ENCODE measurements at places on chromosomes 6 and 20.

DNA sequence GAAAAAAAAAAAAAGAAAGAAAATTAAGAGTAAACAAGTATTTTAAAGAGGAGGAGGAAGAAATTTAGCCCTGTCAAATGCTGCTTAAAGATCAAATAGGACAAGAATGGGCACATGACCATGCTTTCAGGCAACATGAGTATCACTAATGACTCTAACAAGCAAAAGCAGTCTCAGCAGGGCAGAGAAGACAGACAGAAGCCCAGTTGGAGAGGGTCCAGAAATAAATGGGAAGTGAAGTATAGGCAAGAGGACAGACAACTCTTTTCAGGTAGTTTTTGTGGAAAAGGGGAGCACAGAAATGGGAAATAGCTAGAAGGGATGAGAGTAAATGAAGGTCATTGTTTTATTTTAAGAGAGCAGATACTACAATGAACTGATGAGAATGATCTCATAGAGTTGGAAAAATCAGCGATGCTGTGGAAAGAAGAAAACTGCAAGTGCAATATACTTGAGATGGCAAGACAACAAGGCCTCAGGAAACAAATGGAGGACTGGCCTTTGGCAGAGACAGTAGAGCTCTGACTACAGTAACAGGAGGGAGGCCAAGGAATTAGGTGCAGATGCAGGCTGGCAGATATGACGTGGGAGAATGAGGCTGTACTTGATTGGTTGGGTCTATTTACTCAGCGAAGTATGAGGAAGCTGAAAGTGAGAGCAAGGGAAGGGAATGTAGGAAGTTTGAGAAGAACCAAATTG is 40.3 kb downstream of the KIF6 start:
- DNase-seq = no peak

DNA sequence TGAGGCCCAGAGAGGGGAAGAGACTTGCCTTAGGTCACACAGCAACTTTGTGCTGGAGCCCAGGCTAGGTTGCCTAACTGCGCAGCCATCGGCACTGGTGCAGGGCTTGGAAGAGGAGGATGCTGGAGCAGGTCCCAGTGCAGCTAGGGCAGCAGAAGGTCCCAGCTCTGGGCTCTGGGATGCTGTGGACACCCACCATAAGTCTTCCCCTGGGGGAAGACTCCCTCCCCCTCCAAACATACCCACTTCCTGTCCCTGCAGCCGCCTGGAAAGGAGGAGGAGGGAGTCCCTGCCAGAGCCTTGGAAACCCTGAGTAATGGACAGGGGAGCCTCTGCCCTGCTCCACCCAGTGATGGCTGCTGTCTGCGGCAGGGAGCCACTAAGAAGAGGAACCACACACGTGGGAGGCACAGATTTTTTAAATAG is 93.6 kb downstream of the NCR2 start:
- no peak for DNase-seq

GRCh38 chr6:119541132-119541905 is 191.8 kb upstream of the MAN1A1 start:
- no peak for DNase-seq

DNA sequence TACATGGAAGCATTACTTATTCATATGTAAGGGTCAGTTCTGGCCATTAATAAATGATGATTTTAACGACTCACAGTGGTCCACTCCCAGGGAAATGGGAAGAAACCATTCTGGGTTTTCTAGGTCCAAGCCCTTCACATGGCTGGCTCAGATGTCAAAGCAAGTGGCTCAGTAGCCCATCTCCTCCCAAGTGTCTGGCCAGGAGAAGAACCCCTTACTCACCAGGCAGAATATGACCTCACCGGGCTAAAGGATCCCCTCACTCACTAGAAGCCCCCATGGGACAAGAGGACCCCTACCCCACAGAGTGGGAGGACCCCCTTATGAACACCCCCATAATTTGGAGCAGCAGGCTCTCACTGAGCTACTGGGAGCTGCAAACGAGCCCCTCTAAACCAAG is 34.0 kb downstream of the PREX1 start:
- no peak for DNase-seq

DNA sequence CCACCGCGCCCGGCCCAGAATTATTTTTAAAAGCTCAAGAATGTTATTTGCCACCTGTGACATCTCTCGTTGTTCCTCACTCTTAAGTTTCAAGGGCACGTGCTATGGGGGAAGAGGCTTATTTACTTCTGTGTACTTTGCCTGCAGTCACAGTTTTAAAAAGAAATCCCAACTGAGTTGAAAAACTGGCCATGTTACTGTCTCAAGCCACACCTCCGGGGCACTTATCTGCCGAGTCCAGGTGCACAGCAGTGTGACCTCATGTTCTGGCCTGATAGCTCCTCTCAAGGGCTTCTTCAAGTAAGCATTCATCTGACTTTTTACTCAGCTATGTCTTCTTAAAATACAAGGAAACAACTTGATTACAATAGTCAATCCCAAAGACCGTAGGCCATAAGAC is 34.5 kb downstream of the SHLD1 start:
- no peak for DNase-seq

GRCh38 chr20:11012975-11013374 is 339.2 kb upstream of the JAG1 start:
- no peak for DNase-seq

GRCh38 chr6:140970485-140970884 is 1162.2 kb upstream of the GJE1 start:
- DNase-seq = no peak

DNA sequence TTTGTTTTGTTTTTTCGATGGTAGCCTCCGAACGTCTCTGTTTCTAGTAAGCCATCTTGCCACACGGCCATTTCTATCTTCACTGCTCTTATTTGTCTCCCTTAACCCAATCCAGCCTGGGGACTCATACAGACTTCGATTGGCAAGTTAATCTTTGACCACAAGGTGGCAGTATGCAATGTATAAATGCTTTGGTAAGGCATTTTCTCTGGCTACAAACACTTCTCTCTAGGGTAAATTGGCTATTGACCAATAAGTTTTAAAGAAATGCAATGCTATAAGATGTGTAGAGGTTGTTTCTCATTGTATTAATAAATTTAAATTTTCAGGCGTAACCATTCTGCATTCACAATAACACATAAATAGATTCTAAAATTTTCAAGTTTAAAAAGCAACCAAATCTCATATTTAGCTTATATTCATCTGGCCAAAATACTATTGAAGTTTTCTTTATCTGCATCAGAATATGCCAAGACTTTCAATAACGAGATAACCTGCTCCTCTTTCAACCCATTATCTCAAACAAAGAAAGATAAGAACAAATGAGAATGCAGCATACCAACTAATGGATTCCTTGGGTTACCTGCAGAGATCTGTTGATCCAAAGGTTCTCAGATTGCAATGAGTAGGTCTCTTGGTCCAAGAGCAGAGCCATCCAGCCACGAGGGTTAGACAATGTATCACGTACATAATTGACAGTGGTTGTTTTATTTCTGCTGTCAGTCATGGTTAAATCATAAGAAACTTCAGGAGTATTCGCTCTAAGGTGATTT is 231.9 kb downstream of the PKHD1 start:
- no peak for DNase-seq

- no peak for DNase-seq
Observed at GRCh38 chr20:22418738-22419137, 165.6 kb downstream of the FOXA2 start.

GRCh38 chr6:105213272-105213671 is 33.5 kb upstream of the POPDC3 start:
- no peak for DNase-seq

DNA sequence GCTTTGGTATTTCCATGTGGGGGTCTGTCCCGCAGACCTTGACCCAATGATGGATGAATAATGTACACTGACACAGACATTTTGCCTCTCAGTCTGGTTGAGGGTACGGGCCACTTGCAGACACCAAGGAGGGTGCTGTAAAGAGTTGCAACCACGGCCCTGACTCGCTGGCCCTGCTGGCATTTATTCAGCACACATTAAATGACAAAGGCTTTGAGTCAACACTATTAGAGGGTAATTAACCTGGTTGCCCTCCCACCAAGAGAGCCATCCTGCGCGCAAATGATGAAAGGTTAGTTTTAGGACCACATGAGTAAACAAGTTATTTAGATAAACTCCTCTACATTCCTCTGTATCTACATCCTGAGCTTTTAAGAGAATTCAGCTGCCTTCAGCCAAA is 308.9 kb upstream of the MMS22L start:
- no peak for DNase-seq
